ENCODE measurements at places on chromosomes 4 and X.

DNA sequence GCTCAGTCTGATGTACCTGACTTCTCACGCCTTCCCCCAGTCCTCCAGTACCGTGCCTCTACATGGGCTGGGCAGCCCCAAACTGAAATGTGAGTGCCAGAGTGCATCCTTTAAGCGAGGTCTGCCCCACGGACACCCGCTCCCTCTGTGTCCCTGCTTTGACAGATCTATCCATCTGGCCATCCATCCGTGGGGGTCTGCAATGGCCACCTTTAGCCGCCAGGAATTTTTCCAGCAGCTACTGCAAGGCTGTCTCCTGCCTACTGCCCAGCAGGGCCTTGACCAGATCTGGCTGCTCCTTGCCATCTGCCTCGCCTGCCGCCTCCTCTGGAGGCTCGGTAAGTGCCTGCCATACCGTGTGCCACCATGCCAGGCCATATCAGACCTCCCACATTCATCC lies 827 bp downstream of the PORCN start:
- no peak for DNase-seq

DNA sequence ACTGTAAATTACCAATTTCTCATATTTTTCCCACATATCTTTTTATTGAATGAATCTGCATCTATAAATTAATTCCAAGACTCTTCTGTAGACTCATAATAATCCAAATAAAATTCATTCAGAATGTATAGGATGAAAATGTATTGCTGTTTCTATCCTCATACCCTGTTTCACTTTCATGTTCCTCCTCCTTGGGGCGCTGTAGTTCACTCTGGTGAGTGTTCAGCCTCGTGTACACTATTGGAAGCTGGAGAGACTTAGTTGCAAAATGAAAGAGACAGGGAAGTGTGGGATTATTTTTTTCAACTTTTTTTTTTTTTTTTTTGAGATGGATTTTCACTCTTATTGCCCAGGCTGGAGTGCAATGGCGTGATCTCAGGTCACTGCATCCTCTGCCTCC lies 296.1 kb downstream of the TLL1 start:
- DNase-seq: no peak

DNA sequence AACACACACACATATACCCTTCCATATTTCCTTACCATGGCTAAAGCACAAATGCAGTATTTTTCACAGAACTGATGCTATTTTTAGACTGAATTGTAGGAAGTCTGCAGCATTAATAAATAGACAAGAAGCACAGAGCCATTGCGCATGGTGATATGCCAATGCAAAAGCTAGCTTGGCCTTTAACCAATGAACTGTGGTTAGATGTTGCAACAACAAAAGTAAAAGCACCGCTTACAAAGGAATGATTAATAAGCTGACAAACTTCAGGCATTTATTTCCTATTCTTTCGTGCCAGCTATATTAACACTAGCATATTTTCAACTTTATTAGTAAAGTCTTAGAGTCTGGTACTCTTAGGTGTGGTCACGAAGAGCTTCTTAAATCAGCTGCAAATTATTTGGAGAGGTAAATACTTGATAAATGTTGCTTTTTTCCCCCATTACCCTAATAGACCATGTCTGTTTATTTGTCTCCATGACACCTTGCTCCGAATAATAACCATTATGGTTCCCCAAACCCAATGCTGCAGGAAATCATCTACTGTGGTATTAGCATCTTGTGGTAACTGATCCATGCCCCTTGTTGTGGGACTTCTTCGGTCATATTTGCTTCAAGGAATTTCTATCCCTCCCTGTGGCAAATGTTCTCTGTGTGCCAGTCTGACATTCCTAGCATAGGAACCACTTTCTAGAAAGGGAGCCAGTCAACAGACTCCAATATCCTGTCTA lies 306.1 kb upstream of the TAPT1 start:
- DNase-seq: no peak

- no peak for DNase-seq
These were observed 61.0 kb downstream of the HPRT1 start for GRCh38 chrX:134520860-134521390.

- DNase-seq: no peak
These were observed 32.6 kb downstream of the STAG2 start for GRCh38 chrX:123993904-123994635.

DNA sequence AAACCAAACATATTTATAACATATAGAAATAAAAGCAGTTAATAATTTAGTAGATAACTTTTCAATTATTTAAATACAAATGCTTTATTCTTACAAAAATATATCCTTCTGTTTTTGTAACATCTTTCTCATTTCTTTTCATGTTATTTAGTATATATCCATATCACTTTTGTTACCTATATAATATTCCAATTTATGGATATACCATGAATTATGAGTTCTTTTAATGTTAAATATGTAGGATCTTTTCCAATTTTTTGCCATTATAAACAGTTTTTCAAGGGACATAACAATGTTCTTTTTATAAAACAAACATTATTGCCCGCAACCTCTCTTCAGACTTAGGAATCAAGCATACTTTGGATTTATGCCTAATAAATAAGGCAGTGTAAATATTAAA lies 151.6 kb downstream of the PRDM5 start:
- no peak for DNase-seq

GRCh38 chr4:184825141-184825895 lies 450 bp downstream of the ACSL1 start:
- peak; percentile 38 for DNase-seq

DNA sequence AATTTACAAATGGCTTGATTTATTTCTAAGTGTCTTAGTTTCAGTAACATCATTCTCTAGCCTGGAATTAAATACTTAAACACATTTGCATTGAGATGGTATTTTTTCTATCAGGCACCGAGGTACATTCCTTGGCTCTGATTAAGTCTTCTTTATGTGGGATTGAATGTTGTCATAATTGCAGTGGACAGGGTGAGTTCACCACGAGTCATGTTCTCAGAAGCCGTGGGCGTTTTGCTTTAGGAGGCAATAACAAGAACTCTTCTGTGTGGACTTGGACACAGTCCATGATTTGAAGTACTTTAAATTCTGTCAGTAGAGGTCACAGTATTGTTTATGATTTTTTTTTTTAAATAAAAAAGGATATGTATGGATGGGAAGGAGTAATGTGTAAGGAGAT lies 57.1 kb upstream of the EFHC2 start:
- DNase-seq: no peak

- no peak for DNase-seq
These were observed 64.0 kb upstream of the VCX2 start for GRCh38 chrX:8235026-8235425.

Data from activated T-cell treated with anti-CD3 and anti-CD28 coated beads for 1 hour (primary cell).